ENCODE measurements at places on chromosomes 2 and 18.

- no peak overlapping the region for H3K27ac ChIP-seq
- H3K4me1 ChIP-seq, result no peaks in the 10 kb centered on the region
- no peaks in the 10 kb centered on the region for H3K36me3 ChIP-seq
- no peak for DNase-seq
- H3K4me3 ChIP-seq, result no peak overlapping the region
These were observed 83.8 kb upstream of the CCDC150 start for GRCh38 chr2:196555726-196556125.

- peaks cover 5% of the 10 kb centered on the region for H3K36me3 ChIP-seq
- no peak for DNase-seq
- no peak overlapping the region for H3K4me3 ChIP-seq
- H3K4me1 ChIP-seq, result peaks cover 6% of the 10 kb centered on the region
- H3K27me3 ChIP-seq, result no peaks in the 10 kb centered on the region
- H3K27ac ChIP-seq, result no peak overlapping the region
These were observed 35.4 kb downstream of the CAB39 start for GRCh38 chr2:230748087-230748486.

- H3K36me3 ChIP-seq, result no peaks in the 10 kb centered on the region
- H3K4me3 ChIP-seq, result no peak overlapping the region
- peaks cover 1% of the 10 kb centered on the region for H3K4me1 ChIP-seq
These were observed 5.8 kb upstream of the PTPN4 start for GRCh38 chr2:119753930-119754321.

DNA sequence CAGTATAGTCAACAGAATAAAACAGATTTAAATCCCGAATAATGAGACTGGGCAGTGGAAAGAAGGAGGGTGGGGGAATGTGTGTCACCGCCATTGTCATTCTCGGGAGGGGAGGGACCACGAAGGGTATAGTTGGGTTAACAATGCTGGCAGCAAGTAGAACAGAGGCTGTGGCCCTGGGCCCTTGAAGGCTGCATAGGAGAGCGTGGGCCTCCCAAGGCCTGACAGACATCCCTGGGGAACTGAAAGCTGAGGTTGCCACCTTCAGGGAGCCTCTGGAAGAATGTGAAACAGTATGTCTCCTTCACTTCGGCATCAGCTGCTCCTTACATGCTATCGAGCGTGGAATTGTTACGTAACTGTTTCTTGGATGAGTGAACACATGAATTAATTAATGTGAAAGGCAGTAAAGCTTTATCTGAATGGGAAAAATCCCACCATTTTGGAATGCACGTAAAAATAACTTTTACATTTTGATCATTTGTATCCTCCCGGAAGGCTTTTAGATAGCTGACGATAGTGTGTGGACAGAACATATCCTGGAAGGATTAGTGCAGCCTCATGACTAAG is 92.8 kb upstream of the TTC39C start:
- no peak overlapping the region for H3K4me3 ChIP-seq
- H3K27ac ChIP-seq, result no peak overlapping the region
- H3K27me3 ChIP-seq, result 0 out of 2 replicates have a peak, but pooled peaks cover 2% of the 10 kb centered on the region
- DNase-seq, result no peak
- no peaks in the 10 kb centered on the region for H3K4me1 ChIP-seq
- H3K36me3 ChIP-seq, result no peaks in the 10 kb centered on the region

GRCh38 chr18:48898521-48898920 is 52.2 kb downstream of the SMAD7 start:
- no peak overlapping the region for H3K27ac ChIP-seq
- peaks cover 23% of the 10 kb centered on the region for H3K4me1 ChIP-seq
- DNase-seq, result no peak
- no peaks in the 10 kb centered on the region for H3K27me3 ChIP-seq

- no peak overlapping the region for H3K27ac ChIP-seq
- no peaks in the 10 kb centered on the region for H3K4me1 ChIP-seq
- H3K36me3 ChIP-seq, result no peaks in the 10 kb centered on the region
- no peak overlapping the region for H3K4me3 ChIP-seq
These were observed 308.6 kb downstream of the TGIF1 start for GRCh38 chr18:3758531-3758930.

DNA sequence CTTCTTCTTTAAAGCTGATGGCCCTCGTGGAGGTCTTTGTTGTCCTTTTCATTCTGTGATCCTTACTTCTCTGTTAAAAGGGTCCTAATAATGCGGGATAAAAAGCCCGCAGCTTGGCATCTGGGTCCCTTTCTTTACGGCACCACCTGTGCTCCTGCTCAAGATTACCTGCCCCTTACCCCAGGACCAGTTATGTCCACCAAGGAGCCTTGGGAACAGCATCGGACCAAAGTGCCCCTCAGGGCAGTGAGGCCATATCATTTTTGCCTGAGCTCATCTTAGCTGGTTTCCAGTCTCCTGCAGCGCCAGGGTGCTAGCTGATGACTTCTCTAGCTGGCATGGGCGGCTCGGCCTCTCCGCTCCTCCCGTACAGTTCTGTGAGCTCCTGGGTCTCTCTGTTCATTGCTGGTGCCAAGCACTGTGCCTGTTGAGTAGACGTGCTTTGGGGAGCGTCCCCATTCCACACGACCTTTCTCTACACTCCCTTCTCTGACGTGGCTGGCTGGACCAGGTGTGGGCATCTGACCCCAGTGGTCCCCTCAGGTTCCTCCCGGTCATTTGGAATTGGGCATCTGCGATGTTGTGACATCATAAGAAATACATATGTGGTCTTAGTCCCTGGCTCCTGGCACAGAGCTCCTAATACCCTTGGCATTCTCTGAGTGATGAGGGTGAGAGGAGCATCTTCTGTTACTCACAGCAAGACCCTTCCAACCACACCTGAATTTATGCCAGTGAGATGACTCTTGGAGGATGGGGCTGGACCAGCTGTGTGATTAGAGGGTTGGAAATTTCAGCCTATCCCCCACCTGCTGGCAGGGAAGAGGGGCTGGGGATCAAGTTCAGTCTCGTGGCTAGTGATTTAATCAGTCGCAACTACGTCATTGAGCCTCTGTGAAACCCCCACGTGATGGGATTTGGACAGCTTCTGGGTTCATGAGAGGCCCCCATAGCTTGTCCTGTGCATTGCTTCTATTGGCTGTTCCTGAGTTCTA is 134.2 kb upstream of the HS6ST1 start:
- H3K4me1 ChIP-seq, result no peaks in the 10 kb centered on the region
- peaks cover 19% of the 10 kb centered on the region for H3K27me3 ChIP-seq
- no peak overlapping the region for H3K27ac ChIP-seq
- no peak for DNase-seq
- H3K36me3 ChIP-seq, result no peaks in the 10 kb centered on the region
- no peak overlapping the region for H3K4me3 ChIP-seq

DNA sequence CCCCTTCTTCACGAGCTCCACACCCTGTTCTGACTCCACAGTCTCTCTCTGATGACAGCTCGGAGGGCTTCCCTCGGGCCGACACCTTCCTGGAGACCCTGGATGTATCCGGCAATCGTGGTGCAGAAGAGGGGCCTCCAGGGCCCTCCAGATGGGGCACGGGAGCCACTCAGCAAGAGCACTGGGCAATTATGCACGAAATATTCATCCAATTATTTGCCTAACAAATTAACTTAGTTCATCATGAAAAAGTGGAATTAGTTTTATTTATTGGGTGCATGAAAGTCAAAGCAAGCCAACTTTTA is 277.3 kb upstream of the HDAC4 start:
- no peaks in the 10 kb centered on the region for H3K4me1 ChIP-seq
- no peaks in the 10 kb centered on the region for H3K36me3 ChIP-seq
- H3K27ac ChIP-seq, result no peak overlapping the region
- DNase-seq, result no peak

DNA sequence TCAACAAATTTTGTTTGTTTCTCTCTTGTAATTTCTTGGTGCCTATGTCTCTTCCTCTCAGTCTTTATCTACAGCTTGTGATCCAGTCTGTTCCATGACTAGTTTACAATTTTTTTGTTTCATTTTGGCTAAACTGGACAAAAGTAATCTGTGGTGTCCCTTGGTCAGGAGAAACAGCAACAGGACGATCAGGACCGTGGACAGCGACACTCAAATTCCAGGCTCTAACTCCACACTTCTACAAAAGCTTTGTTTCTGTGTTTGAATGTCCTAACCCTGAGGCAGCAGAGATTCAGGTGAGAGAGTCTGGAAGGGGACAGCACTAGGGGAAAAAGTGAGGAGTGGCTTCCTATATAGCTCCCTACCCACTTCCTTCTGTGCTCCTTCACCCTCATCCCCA is 593.3 kb upstream of the FANCL start:
- no peaks in the 10 kb centered on the region for H3K36me3 ChIP-seq
- H3K27me3 ChIP-seq, result no peaks in the 10 kb centered on the region
- no peak overlapping the region for H3K4me3 ChIP-seq
- no peak overlapping the region for H3K27ac ChIP-seq
- DNase-seq, result peak; percentile 28

DNA sequence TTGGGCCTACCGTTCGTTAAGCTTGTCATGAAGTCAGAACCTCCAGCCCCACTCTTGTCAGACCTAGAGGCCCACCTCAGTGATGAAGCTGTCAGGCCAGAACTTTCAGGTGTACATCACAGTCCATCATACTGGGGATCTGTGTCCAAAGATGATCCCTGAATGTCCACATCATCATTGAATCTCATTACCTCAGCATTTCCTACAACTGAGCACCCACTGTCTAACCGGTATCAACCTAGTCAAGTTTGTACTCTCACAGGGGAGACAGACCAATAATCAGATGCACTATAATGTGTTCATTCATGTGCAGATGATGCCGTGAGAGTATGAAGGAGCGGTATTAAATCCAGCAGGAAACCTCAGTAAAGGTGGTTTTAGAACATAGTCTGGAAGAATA is 36.3 kb upstream of the EHBP1 start:
- no peak for DNase-seq
- no peak overlapping the region for H3K27ac ChIP-seq
- H3K27me3 ChIP-seq, result no peaks in the 10 kb centered on the region

GRCh38 chr18:62037989-62038778 is 145.4 kb upstream of the RNF152 start:
- peak; percentile 48 for DNase-seq
- H3K4me3 ChIP-seq, result no peak overlapping the region

- H3K36me3 ChIP-seq, result peaks cover 53% of the 10 kb centered on the region
- H3K27ac ChIP-seq, result no peak overlapping the region
These were observed 46.8 kb downstream of the EPG5 start for GRCh38 chr18:45920367-45920766.

DNA sequence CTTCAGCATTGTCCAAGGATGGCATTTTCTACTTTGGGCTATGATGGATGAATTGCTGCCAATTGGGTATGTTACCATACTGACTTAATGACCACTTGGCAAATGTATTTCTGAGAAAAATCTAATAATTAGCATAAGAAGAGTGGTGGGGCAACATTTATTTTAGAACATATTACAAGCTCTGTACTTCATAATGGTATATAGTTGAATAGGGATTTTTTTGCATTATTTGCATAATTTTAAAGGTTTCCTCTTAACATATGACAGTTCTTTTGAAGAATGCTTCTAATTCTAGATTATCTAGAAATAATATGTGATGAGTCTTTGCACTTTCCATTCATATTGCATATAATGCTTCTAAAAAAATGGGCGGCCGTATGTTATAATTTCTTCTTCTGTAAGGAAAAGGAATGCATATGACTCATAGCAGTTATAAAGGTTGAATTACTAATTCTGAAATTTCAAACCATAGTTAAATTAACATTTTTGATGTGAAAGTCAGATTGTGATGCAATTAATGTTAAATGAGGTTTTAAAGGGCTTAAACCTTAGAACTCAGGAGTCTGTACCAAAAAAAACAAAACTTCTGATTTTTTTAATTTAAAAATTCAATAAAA is 1652.3 kb upstream of the SLC39A10 start:
- no peaks in the 10 kb centered on the region for H3K27me3 ChIP-seq
- no peak overlapping the region for H3K27ac ChIP-seq
- no peak for DNase-seq
- no peaks in the 10 kb centered on the region for H3K36me3 ChIP-seq
- no peak overlapping the region for H3K4me3 ChIP-seq
- no peaks in the 10 kb centered on the region for H3K4me1 ChIP-seq

DNA sequence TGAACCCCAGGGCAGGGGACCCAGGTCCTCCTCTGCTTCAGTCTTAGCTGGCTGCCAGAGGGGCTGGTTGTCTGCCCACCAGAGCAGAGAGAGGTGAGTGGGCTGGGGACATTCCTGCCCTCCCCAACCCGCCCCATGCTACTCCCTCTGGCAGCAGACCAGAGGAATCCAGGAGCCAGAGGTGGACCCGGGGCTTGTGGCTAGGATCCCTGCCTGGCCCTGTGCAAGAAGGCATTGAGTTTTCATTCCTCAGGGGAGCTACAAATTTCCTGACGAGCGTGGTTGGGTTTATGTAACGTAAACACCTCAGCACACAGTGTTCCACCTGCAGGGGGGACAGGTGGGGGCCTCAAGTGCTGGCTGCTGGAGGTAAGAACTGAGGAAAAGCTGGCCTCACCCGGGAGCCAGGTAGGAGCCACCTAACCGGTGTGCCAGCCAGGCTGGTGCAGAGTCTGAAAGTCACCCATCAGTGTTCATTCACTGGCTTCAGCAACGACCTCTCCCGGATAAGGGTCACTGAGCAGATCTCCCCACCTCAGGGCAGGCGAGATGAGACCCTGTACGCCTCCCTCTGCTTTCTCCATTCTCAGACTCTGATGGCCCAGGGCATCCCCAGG is 246.8 kb downstream of the DYSF start:
- H3K4me3 ChIP-seq, result no peak overlapping the region
- H3K27me3 ChIP-seq, result peaks cover 50% of the 10 kb centered on the region
- H3K36me3 ChIP-seq, result no peaks in the 10 kb centered on the region
- H3K27ac ChIP-seq, result no peak overlapping the region
- 0 out of 2 replicates have a peak, but pooled peaks cover 2% of the 10 kb centered on the region for H3K4me1 ChIP-seq
- no peak for DNase-seq

DNA sequence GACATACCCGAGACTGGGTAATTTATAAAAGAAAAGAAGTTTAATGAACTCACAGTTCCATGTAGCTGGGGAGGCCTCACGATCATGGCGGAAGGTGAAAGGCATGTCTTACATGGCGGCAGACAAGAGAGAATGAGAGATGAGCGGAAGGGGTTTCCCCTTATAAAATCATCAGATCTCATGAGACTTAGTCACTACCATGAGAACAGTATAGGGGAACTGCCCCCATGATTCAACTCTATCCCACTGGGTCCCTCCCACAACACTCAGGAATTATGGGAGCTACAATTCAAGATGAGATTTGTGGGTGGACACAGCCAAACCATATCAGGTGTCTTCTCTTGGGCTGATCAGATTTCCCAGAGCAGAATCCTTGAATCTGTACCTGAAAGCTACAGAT is 617.3 kb upstream of the ID2 start:
- H3K4me3 ChIP-seq, result no peak overlapping the region
- no peaks in the 10 kb centered on the region for H3K4me1 ChIP-seq
- H3K27ac ChIP-seq, result no peak overlapping the region

GRCh38 chr2:150631236-150631821 is 143.9 kb upstream of the RND3 start:
- peaks cover 6% of the 10 kb centered on the region for H3K4me1 ChIP-seq
- no peak overlapping the region for H3K27ac ChIP-seq
- H3K36me3 ChIP-seq, result no peaks in the 10 kb centered on the region
- H3K4me3 ChIP-seq, result no peak overlapping the region

- H3K36me3 ChIP-seq, result no peaks in the 10 kb centered on the region
- H3K4me3 ChIP-seq, result no peak overlapping the region
- no peak for DNase-seq
- no peaks in the 10 kb centered on the region for H3K27me3 ChIP-seq
- H3K4me1 ChIP-seq, result peaks cover 2% of the 10 kb centered on the region
These were observed 200.8 kb upstream of the STON1 start for GRCh38 chr2:48328942-48329723.
